ENCODE measurements at places on chromosomes 4 and X.

- DNase-seq: no peak
Observed at GRCh38 chrX:53421772-53422085, 725 bp downstream of the SMC1A start.

- no peak for DNase-seq
Observed at GRCh38 chrX:117510453-117510852, 606.2 kb downstream of the KLHL13 start.

DNA sequence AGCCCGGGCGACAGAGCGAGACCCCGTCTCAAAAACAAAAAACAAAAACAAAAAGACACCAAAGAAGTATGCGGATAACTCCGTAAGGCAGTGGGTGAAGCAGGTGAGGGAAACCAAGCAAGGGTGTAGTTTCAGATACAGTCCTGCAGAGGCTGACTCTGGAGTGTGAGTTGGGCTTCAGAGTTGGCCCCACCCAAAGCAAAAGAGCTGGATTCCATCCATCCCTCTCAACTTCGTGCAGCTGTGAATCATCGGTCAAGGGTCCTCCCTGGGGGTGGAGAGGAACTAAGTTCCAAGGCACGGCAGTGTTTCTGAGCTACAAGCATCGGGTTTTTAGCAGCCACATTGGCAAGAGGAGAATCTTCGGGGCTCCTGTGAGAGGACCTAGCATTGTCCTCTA, 43.9 kb upstream of the FAM9A start:
- no peak for DNase-seq

DNA sequence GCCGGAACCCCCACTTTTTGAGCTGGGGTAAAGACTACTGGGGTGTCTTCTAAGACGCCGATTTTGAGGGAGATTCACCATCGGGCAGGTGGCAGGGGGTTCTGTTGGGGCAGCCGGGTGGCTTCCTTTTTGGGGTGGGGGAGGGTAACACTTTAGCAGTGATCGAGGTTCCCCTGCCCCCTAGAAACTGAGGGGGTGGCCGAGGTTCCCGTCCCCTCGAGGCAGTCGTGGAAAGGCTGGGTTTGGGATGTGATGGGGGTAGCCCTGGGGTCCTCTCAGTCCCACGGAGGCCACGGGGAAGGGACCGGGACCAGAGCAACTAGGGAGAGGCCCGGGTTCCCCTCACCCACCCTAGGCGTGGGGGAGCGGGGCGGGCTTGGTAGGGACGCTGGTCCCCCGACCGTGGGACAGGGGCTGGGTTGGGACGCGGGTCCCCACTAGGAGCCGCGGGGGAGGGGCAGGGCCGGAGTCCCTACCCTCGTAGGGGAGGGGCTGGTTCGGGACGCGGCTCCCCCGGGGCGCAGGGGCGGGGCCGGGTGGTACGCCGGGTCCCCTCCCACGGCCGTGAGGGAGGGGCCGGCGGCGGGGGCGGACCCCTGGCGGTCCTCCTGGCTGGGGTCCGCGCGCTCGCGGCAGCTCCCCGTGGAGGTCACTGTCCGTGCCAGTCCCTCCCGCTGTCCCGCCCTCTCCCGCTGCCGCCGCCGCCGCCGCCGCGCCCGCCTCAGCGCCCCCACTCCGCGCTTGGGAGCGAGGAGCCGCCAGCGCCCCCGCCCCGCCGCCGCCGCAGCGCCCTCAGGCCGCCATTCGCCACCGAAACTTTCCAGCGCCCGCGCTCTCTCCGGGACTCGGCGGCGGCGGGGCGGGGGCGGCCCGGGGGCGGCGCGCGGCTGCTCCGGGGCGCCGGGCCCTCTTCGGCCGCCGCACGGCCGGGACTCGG, at the start of gene TBL1X:
TBL1X (plus strand) TSS at position 624 of the 937 bp plus-strand sequence. CDS start 188,529 bp downstream, outside the sequence.
- DNase-seq: peak; percentile 62

DNA sequence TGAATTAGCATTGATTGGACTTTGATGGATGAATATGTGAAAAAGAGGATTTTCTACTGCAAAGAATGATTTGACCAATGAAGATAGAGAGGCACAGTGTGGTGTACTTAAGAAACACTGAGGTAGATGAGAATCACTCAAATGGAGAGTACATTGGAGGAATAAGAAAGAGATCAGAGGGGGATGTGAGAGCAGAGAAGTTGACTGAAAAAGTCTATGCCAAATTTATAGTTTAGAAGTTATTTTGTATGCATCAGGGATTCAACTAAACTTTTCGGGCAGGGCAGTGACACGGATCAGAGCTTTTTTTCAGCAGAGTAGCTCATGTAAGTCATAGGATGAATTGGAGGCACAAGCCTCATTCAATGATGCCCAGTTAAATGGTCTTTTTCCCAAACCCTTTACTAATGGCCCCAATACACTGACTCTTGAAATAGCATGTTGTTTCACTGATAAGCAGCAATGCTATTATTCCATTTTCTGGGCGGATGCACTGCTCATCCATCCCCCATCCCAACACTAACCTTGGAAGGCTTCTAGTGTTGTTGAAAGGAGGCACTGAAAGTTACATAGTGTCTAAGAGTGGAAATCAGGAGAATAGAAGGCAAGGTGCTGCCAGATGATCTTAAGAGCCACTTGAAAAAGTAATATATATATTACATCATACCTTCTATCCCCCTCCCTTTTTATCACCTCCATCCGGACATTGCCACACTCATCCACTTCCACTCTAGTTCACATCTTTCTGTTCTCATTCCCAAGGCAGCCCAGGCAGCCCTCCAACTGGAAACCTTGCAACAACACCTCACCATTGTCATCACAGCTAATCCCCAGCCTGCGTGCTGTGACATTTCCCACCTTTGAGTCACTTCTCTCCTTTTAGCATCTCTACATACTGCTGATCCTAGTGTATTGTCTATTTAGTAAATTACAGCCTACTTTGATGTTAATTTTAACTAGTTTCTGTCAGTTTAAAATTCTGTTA, 46.1 kb downstream of the ARHGAP24 start:
- no peak for DNase-seq

DNA sequence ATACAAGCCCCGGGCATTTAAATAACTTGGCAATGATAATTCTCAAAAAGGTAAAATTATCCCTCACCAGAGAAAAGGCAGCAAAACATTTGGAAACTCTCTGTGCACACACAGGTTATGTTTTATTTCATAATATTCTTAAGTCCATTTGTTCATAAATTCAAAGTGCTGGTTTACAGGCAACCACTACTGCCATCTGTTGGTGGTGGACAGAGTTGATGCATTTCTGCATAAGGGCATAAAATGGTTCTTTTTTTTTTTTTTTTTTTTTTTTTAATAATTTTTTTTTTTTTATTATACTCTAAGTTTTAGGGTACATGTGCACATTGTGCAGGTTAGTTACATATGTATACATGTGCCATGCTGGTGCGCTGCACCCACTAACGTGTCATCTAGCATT, 31.5 kb upstream of the IL21 start:
- peak; percentile 78 for DNase-seq

- no peak for DNase-seq
Observed at GRCh38 chr4:118817178-118817930, 18.6 kb downstream of the SEC24D start.

DNA sequence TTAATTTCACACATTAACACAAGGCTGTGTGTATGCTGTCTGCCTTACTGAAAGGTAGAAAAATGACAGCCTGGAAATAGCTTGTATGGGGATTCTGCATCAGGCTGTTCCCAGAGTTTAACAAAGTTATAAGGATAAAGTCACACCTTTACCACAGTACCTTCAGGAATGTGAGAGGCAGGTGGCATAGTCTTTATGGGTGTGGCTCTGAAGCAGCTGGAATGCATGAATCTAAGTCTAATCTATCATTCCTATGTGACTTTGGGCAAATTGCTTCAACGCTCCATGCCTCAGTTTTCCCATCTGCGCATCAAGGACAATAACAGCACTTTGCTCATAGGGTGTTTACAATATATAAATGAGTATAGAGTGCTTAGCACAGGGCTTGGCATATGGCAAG, 84.2 kb upstream of the EGFL6 start:
- no peak for DNase-seq

DNA sequence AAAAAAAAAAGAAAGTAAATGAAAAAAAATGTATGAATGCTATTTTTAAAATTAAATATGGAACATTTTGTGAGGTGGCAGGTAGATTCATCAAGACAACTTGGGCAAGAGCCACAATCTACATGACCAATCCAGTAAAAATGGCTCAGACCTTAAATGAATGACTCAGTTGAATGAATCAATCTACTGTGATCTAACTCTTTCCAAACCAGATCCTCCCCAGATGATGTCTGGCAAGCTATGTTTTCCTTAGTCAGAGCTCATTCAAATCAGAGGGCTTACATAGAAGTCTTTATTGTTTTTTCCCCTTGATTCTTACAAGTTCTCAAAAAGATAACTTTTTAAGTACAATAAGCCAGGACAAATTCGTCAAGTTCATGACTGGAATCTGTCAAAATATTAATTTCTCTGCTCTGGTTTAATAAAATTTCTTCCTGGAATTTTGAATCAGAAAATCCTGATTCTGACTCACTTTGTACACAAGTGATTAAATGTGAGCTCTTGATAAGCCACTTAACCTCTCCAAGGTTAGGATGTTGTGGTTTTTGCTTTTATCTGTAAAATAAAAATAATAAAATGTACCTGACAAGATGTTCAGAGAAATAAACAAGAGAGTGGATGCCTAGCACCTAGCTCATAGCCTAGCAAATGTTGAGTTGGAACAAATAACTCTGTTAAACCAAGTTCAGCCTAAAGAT, 105.6 kb upstream of the SMIM31 start:
- no peak for DNase-seq

DNA sequence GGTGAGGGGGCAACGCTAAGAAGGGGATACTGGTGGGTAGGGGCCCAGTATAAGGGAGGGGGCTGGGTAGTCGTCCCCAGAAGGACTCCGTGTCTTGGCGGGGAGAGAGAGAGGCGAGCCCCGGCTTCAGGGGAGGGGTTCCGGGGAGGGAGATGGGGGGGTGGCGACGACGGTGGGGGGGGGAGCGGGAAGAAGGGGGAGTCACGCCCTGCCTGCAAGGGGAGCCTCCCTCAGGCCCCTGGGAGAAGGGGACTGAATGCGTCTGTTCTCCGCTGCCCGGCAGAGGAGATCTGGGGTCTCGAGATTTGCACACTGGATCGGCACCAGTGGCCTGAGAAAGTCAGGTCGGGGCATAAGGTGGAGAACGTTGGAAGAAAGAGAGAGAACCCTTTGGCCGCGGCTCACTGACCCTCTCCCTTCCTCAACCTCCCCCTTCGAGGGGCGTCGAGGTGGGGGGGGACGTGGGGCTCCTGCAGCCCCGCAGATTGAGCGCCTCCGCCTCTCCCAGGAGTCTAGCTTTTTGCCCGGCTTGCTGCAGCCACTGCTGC, 609 bp upstream of the BCORL1 start:
- no peak for DNase-seq

- no peak for DNase-seq
Observed at GRCh38 chr4:188649635-188650034, 510.4 kb downstream of the TRIML1 start.

DNA sequence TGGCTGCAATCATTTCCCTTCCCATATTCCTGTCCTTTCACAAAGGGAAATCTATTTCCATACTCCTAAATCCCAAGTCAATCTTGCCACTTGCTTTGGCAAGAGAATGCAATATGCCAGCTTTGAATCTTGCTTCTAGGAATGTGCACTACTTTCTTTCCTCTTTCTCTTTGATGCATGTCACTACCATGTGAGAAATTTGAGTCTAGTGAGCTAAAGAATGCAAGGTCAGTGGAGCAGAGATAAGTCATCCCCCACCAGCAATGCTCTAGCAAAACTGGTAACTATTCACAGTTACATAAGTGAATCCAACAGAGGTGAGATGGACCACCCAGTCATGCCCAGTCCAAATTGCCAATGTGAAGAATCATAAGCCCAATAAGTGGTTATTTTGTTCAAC, 910.4 kb downstream of the RAB28 start:
- DNase-seq: no peak

DNA sequence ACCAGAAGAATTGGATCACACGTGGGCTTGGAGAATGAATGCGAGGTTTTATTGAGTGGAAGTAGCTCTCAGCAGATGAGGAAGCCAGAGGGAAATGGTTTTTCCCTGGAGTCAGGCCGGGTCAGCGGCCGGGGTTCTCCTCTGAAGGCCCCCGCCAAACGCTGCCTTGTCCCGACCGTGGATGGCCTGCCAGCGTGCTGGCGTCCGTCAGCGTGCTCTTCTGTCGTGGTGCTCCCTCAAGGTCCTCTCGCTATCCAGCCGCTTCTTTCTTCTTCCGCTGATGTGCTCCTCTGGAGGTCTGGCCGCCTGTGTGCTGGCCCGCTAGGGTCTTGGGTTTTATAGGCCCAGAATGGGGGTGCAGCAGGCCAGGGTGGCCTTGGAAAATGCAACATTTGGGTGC, 632.2 kb downstream of the TRAM1L1 start:
- DNase-seq: no peak

DNA sequence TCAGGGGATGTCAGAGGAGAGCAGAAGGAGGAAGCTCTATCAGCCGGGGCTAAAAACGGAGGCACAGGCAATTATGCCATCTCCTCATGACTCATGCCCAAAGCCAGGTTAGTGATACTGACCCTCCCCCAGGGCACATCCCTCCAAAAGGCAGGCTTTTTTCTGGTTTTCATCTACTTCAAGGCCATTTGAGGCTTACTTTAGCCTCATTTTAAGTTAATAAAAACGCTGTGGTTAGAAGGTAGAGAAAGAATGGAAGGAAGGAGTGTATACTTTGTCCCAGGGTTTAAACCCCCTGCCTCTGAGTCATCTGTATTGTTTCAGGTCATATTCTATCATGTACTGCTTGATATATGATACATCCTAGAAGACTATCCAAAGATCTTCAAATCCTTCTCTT, 89.7 kb upstream of the NDP start:
- no peak for DNase-seq

DNA sequence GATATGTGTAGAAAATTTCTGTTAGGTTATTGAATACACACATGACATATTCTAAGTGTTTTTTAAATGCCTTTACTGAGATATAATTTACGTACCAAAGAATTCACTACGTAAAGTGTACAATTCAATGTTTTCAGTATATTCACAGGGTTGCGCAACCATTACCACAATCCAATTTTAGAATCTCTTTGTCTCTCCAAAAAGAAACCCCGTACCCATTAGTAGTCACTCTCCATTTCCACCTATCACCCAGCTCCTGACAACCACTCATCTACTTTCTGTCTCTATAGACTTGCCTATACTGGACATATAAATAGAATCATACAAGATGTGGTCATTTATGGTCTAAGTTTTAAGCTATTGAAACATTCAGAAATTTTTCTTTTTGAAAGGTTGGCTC, 53.0 kb upstream of the FBXW7 start:
- DNase-seq: no peak

GRCh38 chr4:124334119-124334518, 378.4 kb downstream of the ANKRD50 start:
- no peak for DNase-seq

- no peak for DNase-seq
Observed at GRCh38 chrX:31652650-31653049, 580.8 kb upstream of the FTHL17 start.

DNA sequence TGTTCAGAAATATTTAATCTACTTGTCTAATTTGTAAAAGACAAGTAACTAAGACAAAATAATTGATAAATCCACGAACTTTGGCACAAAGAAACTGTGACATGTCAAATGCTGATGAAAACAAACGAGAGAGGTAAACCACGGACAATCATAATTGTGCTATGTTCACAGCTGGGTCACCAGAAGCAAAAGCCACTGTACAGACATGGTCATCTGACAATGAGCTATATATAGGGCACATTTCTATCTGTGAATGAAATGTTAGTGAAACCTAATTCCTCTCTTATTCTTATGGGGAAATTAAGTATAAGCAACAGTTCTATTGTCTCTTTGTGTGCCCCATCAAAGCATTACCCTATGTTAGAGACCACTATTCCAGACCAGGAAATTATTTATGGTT, 444.0 kb upstream of the TRAM1L1 start:
- DNase-seq: no peak

All from activated CD4-positive, alpha-beta T cell treated with anti-CD3 and anti-CD28 coated beads for 48 hours (primary cell).